ENCODE measurements at places on chromosomes 2 and 18.

DNA sequence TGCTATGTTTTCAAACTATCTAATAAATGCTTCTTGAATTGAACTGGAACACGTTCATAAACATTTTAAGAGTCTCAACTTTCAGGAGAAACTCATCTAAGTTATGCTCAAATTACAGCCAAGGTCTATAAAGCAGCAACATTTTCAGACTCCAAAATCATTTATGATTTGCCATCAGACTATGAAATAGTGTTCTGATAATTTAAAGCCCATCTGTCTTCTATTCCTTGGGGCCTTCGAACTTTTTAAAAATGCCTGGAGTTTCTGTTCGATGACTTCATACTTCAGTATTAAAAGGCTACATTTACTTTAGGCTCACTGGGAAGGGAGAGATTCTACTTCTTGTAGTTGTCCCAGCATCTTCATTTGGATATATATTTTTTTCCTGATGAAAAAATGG is 73.6 kb upstream of the NXPH2 start:
- no peak for DNase-seq

DNA sequence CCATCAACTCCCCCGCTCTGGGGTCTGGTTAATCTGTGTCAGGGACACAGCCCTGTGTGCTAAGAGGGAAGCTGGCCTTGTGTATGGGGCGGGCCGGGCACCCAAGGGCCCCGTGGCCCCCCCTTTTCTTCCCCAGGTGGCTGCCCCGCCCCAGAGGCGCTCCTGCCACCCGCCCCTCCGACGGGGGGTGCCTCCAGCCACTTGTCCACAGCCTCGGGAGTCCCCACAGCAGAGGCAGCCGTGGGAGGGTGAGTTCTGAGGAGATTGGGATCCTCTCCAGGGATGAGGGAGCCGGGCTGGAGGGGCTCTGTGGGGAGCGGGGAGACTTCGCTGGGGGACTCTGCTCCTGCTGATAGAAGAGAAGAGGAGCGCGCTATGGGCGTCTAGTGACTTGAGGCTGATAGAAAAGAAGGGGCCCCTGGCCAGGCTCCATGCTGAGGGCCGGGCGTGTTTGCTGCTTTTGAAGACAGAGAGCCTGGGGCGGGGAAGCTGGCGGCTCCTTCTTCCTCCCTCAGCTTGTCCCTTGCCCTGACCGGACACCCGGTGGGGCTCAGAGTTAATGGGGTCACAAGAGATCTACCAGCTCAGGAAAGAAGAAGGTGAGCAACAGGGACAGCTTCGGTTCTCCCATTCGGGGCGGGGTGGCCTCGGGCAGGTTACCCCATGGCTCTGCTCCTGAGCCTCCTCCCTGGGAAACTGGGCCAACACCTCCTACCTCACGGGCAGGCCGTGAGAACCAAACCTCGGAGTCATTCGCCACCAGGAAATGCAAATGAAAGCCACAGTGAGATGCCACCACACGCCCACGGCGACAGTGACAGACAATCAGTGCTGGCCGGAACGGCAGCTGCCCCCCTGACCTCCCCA is 89.4 kb upstream of the TAF1B start:
- no peak for DNase-seq

DNA sequence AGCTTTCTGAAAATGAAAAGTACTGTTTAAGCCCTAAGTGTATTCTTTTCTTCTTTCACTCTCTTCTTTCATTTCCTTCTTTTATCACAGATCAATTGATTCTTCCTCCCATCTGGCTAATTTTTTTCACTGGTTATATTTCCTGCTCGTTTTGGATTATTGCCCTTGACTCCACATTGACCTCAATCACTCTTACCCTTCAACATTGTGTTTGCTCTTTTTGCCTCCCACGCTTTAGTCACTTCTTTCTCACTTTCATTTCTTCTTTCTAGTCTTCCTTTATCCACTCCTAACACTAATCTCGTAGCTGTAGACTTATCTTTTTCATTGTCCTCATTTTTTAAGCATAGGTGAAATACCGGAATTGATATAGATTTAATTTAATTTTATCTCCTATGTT is 320.3 kb upstream of the VRK2 start:
- DNase-seq: no peak

- no peak for DNase-seq
These were observed 807 bp downstream of the GAREM1 start for GRCh38 chr18:32469691-32470459.

DNA sequence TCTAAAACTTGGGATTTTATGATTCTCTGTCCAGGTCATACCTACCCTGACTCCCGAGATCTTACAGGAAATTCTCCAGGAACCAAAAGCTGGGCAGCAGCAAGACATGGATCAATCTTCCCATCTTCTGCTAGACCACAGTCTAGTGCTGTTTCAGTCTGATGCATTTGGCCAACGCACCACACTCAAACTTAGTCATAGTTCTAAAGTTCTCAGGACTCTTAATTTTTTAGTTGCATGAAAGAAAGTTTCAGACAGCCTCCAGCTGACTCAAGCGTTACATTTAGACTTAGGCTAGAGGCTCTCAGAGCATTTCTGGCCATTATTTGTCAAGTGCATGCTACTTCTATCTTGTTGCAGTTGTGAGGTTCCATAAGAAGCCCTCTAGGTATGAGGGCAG is 230.1 kb upstream of the CCDC150 start:
- DNase-seq: no peak

DNA sequence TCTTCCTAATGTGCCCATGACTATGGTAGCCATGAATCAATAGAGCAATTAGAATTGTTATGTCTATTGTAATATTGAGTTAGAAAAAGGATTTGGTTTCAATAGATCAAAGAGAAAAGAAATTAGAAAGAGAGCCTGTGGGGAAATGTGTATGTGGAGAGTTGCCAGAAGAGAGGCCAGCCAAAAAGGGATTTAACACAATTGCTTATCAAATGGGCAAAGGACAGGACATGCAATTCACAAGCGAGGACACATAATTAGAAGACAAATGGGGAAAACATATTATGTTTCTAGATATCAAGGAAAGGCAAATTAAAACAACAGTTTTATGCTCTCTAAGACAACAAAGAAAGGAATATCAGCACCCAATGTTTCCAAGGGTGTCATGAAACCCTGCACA is 403.2 kb upstream of the KLHL29 start:
- no peak for DNase-seq

GRCh38 chr2:241976296-241976695 is 106.8 kb downstream of the RTP5 start:
- DNase-seq: no peak

GRCh38 chr18:24913507-24914170 is 438.3 kb downstream of the ZNF521 start:
- DNase-seq: no peak

- no peak for DNase-seq
These were observed 261.6 kb upstream of the SPOPL start for GRCh38 chr2:138239902-138240491.

- DNase-seq: no peak
These were observed 49.3 kb downstream of the HIBCH start for GRCh38 chr2:190270298-190270697.

DNA sequence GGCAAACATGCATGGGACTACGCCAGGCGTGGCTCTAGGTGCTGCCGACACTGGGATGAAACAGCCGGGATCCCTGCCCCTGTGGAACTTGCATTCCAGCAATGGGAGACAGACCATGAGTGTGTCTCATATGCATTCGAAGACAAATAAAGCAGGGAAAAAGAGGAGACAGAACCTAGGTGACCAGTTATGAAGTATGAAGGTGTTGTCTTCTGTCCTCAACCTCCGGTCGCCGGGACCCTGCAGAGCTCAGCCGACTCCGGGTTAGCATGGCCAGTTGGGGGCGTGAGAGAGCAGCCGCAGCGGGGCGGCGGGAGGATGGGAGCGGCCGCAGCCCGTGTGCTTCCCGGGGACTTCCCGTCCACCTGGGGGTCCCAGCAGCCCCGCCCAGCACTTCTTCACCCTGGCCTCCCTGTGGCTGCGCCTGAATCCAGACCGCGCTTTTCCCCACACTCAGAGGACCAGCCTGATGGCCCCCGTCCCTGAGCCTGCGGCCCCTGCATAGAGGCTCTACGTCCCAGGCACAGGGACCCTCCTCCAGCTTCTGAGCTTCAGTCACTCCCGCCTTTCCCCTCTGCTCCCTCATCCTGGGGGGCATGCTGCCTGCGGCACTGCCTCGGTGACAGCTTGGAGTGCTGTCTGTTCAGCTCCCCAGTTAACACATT is 11.4 kb downstream of the ID2 start:
- DNase-seq: no peak

GRCh38 chr2:118614841-118615271 is 232.6 kb downstream of the EN1 start:
- DNase-seq: no peak

- no peak for DNase-seq
These were observed 16.8 kb downstream of the EVX2 start for GRCh38 chr2:176066645-176067588.

GRCh38 chr2:73075477-73076373 is 4.2 kb upstream of the SFXN5 start:
- DNase-seq: no peak

- no peak for DNase-seq
These were observed 3.6 kb upstream of the DLX2 start for GRCh38 chr2:172106108-172106961.

- DNase-seq: no peak
These were observed 87.7 kb upstream of the HAAO start for GRCh38 chr2:42879913-42880737.

GRCh38 chr18:63832470-63832869 is 55.0 kb upstream of the SERPINB2 start:
- DNase-seq: no peak

DNA sequence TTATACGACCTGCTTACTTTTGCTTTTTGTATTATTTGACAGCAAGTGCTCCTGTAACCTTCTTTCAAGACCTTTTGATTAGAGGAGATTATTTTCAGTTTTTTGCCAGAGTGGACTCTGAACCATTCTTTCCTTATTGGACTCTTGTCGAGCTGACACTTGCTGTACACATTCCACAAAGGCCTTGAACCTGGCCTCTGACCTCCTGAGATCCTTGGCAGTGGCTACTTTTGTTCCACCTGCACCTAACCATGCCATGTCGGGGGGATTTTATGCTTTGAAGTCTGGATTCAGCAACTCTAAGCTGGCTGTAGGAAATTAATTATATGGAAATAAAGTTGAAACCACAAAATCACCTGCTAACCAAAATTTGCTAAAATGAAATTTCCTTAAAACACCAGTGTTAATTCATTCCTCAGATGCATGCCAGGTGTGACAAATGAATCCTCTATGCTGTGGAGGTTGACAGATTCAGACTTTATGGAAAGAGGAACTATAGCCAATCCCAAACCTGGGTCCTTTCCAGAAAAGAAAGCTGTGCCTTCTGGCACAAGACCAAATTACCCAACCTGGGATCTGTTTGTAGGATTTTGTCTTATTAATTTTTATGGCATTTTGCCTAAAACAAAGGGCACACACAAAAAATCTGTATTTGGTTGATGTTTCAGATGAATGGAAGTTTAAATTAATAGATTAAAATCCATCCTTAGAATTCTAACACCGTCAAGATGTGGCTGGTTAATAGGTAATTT is 110.4 kb downstream of the CDC42EP3 start:
- no peak for DNase-seq

GRCh38 chr18:26875040-26875654 is 9.6 kb upstream of the AQP4 start:
- DNase-seq: no peak

GRCh38 chr2:219707496-219708285 is 80.3 kb downstream of the SLC4A3 start:
- DNase-seq: no peak

DNA sequence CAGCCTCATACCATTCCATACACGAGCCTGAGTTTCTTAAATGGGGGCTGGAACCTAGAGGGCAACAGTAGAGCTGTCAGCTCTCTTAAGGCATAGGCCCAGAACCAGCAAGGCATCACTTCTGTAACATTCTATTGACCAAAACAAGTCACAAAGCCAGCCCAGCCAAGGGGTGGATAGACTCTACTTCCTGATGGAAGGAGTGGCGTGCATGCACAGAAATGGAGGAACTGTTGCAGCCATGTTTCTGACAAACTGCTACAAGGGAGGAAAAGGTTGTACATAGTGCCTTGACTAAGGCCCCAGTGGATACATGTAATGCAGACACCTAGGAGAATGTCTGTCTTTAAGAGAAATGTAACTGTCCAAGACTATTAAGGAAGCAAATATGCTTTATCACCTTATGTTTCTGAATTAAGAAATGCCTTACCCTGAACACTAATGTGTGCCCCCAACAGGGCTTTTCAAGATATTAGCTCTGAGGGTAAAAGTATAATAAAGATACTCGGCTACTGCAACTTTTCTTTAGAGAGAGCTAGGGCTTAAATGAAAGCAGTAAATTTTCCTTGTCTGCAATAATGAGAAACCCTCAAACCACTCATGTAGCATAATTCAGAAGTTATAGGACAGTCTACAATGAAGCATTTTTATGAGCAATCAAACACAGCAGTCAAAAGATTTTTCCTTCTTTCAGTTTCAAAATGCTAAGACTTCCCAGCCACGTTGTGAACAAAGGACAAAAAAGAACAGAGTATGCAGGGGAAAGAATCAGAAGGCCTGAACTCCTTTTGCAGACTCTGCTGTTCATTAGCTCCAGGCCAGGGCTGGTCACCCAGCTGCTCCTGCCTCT is 35.1 kb upstream of the CDC42EP3 start:
- DNase-seq: no peak

DNA sequence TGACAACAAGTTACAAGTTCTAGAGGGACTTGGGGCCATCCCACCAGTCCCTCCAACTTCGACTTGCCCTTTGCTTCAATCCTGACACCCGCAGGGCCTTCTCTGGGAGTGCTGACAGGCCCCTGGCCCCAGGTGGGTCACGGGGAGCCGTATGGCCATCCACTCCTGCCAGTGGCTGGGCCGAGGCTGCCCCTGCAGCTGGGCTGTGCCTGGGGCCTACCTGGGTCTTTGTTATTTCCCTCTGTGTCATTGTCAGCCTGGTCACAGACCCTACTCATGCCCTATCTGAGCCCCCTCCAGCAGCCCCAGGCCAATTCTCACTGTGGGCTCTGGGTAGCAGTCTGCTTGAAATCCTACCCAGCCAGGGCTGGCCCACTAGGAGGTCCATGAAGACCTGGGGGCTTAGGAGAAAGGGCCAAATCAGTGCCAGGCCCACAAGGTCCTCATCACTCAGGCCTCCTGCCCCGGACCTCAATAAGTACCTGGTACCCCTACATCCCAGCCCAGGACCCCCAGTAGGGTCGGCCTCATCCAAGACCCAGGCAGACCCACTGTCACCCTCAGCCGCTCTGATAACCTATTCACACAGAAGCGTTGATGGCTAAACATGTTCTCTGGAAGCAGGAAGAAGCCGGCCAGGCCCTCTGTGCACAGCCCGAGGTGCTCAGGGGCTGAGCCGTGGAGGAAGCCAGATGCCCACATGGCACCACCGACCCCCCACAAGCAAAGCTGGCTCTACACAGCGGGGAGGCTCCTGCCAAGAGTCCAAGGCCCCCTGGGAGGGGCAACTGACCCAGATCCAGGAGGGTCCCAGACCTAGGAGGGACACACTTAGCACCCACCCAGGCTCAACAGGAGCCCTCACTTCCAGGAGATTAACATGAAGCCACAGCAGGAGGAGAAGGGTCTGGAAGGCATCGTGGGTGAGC is 57.7 kb downstream of the BIN1 start:
- no peak for DNase-seq
